ENCODE measurements at places on chromosomes 6 and 20.

DNA sequence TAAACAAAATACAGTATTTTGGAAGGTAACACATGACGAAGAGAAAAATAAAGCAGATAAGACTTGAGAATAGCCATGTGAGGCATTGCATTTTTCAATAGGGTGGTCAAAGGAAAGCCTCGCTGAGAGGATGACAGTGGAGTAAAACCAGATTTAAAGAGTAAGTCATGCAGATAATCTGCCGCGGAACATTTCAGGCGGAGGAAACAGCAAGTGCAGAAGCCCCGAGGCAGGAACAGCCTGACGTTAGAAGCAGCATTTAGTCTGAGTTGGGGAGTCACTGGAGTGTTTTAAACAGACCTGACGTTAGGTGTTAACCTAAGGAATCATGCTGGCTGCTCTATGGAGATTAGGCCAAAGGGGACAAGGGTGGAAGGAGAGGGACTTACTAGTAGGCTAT, 65.0 kb upstream of the VSTM2L start:
- DNase-seq, result no peak

- DNase-seq, result no peak
Measured at GRCh38 chr6:154602296-154602695, 91.8 kb upstream of the CNKSR3 start.

DNA sequence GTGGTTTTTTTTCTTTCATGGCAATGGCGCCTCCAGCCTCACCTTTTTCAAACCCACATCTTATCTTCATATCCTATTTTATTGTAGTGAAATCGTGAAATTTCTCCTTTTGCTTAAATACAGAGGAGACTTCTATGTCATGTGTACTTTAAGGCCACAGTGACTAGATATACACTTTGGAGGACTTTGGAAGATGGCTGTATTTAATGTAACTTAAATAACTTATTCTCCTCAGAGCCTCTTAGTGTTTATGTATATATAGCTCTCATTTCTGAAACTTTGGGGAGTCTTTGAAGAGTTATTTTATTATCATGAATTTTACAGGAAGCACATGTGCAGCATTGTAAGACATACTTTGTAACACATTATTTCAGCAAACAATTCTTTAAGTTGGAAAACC, 968 bp downstream of the LAMA2 start:
- DNase-seq, result no peak

- no peak for DNase-seq
Measured at GRCh38 chr6:41586252-41587007, 40.2 kb downstream of the FOXP4 start.

DNA sequence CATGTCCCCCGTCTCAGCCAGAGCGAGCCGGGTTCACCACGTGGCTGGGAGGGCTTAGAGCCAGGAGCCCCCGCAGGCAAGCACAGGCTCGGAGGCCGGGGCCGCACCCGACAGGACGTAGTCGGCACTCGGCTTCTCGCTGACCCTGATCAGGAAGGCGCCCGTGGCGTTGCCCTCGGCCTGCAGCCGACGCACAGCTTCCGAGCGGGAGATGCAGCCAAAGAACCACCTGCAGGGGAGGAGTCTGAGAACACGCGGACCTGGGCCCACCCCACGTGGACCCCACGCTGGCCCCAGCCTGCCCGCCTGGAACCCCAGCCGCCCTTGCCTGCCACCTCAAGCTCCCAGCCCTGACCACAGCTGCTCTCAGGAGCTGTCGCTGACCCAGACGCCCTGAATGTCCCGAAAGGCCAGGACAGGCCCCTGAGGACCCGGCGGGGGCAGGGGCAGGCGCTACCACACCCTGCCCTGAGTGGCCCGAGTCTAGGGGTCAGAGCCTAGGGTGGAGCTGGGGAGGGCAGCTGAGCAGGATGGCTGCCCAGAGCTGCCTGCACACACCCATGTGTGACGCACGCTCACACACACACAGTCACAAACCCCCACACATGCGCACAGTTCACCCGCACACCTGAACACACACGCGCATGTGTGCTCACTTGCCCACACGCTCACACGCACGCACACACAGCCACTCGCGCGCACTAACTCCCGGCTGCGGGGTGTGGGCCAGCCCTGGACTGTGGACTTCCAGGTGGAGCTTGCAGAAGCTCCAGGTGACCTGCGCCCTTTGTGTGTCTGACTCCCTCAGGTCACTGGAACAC, 2.1 kb downstream of the PTK6 start:
- DNase-seq, result no peak

- DNase-seq, result no peak
Measured at GRCh38 chr6:69735027-69735426, 61.8 kb downstream of the LMBRD1 start.

DNA sequence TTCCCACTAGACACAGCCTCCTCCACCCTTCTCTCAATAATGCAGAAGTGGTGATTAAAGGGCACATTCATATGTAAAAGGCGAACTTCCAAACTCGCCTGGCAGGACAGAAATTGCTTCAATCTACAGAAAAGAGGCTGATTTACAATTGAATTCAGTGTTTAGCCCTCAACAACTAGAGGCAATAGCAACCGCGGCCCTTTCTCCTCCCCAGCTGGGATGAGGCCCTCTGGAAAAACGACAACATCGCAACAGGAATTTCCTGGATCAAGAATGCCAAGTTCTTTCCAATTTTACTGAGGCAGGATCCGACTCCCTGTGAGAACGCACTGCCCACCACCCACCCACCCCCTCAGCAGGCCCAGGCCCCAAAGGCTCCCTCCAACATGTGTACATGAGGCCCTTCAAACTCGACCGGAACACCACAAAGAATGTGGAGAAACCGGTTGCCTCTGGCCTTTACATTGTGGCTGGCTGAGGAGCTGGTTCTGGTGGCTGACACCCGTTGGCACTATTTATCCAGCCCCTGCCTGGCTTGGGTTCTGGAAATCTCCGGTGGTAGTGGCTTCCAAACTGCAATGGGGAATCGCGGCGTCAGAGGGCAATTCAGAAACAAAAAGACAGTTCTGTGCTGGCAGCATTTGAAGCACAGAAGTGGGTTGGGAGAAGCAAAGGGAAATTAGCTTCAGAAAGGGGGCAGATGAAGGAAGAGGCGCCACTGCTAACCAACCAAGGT, 36.8 kb downstream of the ZMYND8 start:
- peak; percentile 49 for DNase-seq

DNA sequence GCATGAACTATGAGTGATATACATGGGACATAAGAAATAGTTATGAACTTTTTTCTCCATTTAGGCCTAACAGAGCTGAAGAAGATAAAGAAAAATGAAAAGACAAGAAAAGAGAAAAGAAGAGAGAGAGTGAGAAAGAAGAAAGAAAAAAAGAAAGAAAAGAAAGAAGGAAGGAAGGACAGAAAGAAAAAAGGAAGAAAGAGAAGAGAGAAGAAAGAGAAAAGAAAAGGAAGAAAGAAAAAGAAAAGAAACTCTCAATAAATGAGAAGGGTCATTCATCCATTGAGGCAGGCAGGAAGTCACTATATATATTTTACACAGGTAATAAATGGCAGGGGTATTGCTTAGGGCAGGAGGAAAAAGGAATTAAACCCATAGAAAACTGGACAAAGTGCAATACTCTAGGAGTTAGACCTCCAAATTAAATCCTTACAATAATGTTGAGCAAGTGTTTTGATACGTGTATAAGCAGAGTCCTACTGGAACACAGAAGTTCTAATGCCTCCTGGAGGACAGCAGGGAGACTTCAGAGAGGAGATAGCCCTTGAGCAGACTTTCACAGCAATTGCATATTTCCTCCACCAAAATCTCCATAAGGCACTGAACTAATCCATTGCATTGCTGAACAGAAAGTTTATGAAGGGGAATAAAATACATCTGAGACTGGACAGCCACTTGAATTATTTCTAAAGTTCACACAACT, 86.4 kb upstream of the TENT5A start:
- DNase-seq, result peak; percentile 14

DNA sequence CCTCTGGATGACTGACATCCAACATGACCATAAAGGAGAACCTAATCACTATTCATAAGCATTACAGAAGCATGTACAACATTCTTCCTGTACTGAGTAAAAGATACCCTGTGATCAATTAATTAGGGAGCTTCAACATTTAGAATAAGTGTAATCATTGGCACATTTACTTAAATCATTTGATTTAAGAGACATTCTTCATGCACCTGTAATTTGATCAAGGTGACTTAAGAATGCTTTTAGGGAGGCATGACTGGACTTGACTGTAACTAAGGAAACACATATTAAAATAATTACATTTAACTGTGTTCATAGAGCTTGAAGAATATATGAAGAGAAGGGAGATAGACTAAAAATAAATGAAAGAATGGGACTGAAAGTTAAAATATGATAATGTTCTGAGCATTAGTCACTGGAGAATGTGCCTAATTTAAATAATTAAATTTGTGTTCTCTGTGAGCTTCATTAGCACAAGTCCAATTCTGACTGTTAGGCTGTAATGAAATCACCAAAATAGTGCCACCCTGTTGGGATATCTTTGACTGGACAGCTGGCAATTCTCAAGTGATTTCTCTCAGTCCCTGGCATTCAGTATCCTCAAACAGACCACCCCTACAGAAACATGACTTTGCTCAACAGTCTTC, 295.5 kb upstream of the ADGRB3 start:
- no peak for DNase-seq

DNA sequence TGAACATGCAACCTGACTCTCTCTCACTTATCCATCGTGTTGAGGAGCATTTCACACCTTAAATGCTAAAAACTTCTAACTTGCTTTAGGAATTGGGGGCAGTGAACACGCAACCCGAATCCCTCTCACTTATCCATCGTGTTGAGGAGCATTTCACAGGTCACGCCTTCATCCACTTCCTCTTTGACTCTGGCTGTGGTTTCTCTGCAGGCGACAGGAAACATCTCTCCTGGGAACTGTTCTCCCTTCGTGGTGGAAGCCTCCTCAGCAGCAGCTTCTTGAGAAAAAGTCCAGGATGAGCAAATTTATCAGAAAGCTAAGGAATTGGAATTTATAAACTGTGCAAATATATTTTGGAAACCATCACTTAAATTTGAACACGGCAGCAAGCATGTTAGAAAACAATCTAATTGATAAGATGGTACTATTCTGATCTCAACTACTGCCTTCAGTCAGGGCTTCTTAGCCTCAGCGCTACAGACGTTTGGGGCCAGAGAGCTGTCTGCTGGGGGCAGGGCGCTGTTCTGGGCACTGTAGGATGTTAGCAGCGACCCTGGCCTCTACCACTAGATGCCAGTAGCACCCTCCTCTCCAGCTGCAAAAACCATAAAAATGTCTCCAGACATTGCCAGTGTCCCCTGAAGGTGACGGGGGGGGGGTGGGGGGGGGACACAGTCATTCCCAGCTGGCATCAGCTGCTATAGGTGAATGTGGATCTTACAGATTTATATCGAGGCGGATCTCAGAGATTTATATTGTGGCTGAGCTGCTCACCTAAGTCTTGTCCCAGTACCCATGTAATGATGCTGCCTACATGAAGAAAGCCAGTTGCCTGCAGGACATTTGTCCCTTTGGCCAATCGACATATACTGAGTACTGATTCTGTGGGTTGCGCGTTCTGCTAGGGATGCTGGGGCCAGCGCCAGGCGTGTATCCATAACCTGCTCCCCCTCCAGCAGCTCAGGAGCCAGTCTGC, 26.2 kb downstream of the CTCFL start:
- DNase-seq, result peak; percentile 53

DNA sequence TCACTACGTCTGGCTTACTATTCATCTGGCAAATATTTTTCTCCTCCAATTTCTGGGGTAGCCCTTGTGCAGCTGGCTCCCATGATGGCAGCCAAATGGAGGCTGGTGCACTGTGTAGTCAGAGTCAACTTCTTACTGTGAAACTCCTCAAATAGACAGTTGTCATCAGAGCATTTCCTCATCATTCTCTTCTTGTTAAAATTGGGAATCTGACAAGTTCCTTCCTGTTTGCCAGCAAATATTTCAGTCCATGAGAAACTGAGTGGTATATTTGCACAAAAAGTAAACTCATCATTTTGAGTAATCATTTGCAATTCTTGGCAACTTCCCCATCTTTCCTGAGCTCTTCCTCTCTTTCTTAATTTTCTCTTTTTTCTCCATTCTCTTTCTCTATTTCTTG, 394.9 kb upstream of the RGS17 start:
- no peak for DNase-seq

DNA sequence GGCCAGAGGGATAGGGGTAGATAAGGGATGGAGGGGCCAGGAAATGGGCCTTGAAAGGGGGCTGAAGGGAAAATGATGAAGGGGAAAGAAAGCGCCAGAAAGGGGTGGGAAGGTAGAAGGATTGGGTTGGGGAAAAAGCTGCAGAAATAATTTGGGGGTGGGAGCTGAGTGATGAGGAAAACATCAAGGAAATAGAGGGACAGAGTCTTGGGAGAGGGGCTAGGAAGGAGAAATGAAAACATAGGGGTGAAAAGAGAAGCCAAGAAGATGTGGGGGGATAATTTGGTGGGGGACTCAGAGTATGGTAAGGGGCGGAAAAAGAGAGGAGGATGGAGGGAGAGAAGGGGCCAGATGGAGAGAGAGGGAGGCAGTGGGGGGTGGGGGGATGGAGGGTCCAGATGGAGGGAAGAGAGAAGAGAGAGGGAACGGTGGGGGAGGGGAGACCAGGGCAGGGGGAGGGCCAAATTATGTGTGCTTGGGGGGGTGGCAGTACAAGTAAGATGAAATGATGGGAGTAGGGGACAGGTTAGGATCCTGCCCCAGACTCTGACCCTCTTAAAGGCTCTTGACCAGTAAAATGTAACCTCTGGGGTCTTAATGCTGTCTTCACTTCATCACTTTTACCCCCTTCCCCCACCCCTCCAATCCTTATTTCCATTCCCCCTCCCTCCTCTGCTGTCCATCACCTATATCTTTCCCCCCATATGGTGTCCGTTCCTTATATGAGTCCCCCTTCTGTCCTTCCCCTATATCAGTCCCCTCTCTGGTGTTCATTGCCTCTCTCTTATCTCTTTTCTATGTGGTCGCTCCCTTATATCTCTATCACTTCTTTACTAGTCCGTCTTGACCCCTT, 852 bp downstream of the SYNGAP1 start:
- no peak for DNase-seq

- DNase-seq, result no peak
Measured at GRCh38 chr6:26158076-26158580, 70.9 kb downstream of the HFE start.

- peak; percentile 28 for DNase-seq
Measured at GRCh38 chr20:40049854-40050253, 639.2 kb downstream of the MAFB start.

DNA sequence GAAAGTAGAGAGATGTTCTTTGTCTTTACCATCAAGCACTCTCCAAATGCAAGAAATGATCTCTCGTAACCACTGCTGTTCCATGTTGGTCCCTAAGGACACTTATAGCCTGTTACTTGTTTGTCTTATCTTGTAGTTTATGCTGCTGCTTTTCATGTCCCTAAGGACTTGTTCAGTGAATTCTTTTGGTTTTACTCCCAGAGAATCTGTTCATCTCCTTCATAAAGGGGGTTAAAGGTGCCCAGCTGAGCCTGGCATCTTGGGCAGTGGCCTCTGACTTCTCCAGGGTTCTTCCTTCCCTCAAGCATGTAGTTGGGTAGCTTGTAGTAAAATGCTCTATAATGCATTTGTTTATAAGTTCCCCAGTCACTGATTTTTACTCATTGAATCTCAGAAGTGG, 864 bp upstream of the PKIG start:
- DNase-seq, result no peak

All from suppressor macrophage treated with lipopolysaccharide for 4 hours (primary cell).